Activated T-cell treated with anti-CD3 and anti-CD28 coated beads, Interleukin-2, amount 50 U/mL, for 24 hours (primary cell): ENCODE measurements at places on chromosomes 5 and 9.

DNA sequence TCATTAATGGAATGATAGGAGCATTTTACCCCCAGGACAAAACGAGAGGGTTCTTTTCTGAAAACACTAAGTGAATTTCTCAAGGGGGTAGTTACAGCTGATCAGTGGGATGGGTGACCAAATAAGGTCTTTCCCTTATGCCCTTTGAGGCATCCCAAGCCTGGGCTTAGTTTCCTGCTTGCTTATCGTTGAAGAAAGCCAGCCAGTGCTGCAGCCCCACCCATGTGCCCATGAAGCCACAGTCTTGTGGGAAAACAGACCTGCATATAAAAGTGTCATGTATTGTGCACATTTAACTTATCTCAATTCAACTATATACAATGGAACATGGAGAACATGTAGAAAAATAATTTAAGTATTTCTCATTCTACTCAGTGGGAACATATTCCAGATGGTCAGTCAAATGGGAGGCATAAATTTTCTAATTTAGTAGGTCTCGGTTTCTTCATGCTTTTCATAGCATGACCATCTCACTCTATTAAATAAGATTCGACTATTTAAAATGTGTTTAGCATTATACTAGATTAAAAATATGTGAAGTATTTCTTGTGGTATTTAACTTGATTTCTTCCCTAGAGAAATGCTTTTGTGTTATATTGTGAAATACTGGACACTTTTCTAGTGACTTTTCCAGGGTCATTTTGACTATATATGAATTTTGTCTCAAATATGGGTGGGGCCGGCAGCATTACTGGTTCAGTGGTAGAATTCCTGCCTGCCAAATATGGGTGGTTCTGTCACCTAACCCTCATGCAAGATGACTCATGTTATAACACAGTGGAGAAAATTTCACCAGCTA, 189.7 kb upstream of the SGCD start:
- no peak for DNase-seq

GRCh38 chr5:75020016-75020656, 32.2 kb downstream of the GCNT4 start:
- no peak for DNase-seq

GRCh38 chr9:7780261-7780988, 19.2 kb downstream of the DMAC1 start:
- DNase-seq = no peak

GRCh38 chr9:38295764-38296163, 96.7 kb upstream of the ALDH1B1 start:
- DNase-seq = no peak

DNA sequence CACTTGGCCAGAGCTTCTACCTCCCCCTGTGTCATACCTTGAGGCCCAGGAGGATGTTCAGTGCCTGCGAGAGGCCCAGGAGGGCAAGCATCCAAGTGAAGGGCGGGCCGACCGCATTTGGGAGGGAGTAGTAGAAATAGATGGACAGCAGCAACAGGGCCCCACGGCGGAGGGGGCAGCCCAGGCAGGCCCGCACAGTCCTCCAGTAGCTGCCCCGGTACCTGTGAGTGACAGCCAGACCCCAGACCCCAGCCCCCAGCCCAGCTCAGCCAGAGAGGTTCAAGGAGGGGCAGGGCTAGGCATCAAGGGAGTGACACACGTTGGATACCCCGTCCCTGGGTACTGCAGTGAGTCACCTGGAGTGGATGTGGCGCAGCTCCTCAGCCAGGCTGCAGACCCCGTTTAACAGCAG, 1.4 kb downstream of the STING1 start:
- DNase-seq = peak; percentile 61

GRCh38 chr5:179472174-179472573, 78.2 kb upstream of the RUFY1 start:
- DNase-seq = no peak

GRCh38 chr9:84791643-84792042, 122.1 kb downstream of the NTRK2 start:
- no peak for DNase-seq

GRCh38 chr5:93620487-93621326, 37.7 kb downstream of the NR2F1 start:
- peak; percentile 68 for DNase-seq

- no peak for DNase-seq
Measured at GRCh38 chr5:68147659-68148058, 67.9 kb upstream of the PIK3R1 start.

GRCh38 chr9:26163931-26164330, 485.7 kb upstream of the TUSC1 start:
- DNase-seq = no peak

GRCh38 chr5:151141535-151141934, 16.0 kb downstream of the ANXA6 start:
- peak; percentile 71 for DNase-seq

DNA sequence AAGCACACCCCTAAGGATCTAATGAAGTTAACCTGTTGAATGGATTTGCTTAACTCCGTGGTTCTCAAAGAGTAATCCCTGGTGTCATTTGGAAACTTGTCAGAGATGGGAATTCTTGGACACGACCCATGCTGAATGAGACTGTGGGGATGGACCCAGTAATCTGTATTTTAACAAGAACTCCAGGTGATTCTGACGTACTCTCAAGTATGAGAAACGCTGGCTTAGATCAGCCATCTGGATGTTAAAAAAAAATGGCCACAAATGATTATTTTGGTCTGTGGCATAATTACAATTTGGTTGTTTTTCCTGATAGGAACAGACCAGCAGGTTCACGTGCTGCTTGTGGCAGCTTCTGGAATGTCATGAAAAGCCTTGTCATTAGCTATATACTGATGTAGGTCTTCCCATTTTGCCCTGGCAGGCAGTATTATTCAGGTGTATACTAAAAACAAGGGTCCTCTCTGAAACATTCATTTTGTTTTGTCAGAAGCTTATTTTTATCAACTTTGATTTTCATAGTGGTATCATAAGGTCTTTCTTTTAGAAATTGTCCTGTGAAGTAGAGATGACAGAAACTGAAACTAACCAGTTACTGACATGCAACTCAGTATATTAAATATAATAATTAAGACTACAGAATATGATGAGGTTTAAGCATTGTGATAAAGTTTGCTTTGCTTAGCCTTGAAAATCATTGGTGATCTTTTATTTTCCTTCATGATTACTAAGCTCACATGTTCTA, 15.4 kb downstream of the CPEB4 start:
- DNase-seq = no peak
